M059J (cell line): ENCODE measurements at places on chromosomes 3 and 15. TPM values are rescaled to one million over a fixed set of nuclear protein-coding genes. Genes with fewer than 3 reads are reported as not detected.

DNA sequence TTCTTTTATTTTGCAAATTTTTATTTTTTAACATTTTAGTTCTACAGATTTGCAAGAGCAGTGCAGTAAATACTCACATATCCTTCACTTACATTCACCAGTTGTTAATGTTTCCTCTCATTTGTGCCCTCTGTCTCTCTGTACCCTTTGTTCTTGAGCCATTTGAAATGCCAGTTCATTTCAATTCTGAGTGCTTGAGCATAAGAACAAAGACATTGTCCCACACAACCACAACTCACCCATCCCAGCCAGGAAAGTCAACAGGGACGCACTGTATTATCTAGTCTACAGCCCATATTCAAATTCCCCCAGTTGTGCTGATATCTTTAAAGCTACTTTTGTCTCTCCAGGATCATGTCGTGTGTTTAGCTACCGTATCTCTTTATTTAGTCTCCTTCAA, 141.4 kb upstream of the SLC6A11 start:
- DNase-seq = no peak

GRCh38 chr3:1294586-1294985, 201.8 kb downstream of the CNTN6 start:
- no peak for DNase-seq

Gene MUC4
- 0.02 and 0.05 TPM in 2 replicates for total RNA-seq

Gene CYP1A2
- not detected in 2 replicates for total RNA-seq

DNA sequence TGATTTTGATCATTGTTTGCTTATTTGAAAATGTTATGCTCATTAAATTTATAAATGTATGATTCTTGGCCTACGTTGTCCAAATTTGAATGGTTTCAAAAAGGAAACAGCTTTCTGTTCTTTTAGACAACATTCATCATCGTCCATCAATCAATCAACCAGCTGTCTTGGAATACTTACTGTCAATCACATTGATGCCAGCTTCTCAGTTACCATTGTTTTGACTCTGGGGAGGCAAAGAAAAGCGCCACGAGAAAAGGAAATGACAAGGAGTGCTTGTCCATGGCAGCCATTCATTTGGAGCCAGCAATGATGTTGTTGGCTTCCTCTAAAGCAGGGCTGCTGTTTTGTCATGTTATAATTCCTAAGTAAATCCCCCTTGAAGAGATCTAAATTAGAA, 62.2 kb upstream of the TP63 start:
- no peak for DNase-seq
